Upper lobe of right lung (tissue), 1 donor: ENCODE measurements at places on chromosomes 2 and 18. TPM values are rescaled to one million over a fixed set of nuclear protein-coding genes. Genes with fewer than 3 reads are reported as not detected.

DNA sequence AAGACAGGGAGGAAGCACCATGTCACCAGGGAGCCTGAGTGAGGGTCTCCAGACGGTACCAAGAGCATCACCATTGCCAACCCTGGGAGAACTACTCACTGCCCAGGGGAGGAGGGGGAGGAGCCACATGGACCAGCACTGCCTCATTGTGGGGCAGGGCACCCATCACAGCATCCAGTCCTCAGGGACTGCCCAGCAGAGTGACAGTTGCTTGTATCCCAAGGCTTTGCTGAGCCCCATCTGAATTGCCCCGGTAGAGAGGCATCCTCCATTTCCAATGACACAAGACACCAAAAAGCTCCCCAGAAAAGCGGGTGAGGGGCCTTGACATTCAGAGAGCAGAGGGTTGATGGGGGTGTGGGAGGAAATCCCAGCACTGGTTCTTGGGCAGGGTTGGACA lies 6.8 kb upstream of the CIB4 start:
- DNase-seq, result peak; percentile 19

DNA sequence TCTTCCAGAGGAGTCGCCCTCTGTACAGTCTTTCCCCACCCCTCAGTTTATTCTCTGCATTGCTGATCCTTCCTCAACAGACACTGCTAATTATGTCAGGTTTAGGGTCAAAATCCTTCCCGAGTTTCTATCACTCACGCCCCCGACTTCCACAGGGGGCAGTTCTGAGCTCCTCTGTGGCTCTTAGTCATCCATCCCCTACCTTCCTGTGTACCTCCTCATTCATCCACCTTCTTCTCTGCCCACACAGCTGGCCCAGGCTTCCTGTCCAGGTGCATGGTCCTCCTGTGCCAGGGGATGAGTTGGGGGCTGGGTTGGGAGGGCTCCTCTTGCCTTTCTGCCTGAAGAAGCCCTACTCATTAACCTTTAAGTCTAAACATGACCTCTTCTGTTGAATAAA lies 202.9 kb downstream of the ARL4C start:
- DNase-seq, result no peak

GRCh38 chr18:36451454-36452251 lies 154.1 kb downstream of the FHOD3 start:
- DNase-seq, result no peak

DNA sequence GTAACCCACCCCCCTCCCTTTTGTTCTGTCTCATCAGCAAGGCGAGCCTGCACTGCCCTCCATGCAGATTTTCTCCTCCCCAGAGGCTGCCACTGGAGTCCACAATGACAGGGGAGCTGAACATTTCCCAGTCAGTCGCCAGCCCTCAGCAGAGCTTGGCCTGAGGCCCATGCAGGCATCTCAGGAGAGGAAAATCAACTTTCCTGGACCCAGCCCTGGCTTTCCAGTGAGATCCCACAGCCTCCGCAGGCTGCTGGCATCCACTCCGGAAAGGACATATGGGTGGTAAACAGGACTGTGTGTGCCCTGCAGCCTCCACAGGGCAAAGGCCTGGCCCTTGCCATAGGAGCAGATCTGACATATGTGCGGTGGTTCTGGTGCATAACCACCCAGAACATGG lies 253.8 kb downstream of the TNS1 start:
- DNase-seq, result no peak

DNA sequence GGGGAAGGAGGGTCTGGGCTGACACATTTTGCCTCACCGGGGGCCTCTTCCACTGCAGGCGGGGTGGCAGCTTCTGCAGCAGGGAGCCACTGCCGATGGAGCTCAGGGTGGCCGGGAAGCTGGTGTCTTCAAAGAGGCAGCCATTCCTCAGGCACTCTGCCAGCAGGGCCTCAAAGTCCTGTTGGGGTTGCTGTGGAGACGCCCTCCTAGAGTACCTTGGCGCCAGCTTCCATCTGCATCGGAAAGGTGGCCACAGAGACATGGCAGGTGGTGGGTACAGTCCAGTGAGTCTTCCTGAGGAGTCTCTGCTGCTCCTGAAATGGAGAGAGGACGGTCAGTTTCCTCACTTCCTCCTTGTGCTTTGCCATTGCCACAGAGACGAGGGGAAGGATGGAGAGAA lies 12.1 kb downstream of the CAPN14 start:
- no peak for DNase-seq

GRCh38 chr2:229090225-229090624 lies 180.9 kb downstream of the PID1 start:
- DNase-seq, result no peak

- no peak for DNase-seq
These were observed 190.8 kb upstream of the PARD3B start for GRCh38 chr2:204354442-204354856.

- no peak for DNase-seq
These were observed 20.1 kb downstream of the IL1RL1 start for GRCh38 chr2:102331311-102331980.

DNA sequence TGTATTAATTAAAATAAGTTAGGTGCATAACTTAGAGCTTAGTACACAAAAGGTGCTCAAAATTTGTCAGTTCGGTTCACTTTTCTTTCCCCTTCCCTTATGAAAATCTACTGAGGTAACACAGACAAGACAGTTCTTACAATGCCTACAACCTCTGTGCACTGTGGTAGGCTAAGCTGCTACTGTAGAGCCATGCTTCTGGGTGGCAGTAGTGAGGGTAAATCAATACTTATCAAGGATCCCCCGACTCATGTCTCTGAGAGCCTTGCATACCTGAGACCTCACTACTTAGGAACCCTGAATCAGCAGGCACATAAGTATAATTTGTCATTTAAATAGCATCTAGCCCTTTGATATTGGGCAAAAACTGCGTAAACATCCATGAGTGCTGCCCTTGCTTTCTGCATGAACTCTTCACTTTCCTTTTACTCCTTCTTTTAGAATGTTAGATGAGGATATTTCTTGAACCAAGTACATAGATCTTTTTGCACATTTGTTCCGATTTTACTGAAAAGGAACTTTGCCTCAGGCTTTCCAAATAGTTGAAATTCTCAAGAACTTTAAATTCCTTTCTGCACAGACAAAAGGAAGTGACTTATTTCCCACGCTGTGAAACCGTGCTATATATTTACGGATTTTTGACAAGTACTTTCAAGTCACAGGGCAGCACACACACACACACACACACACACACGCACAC lies 234.4 kb downstream of the TRIB2 start:
- DNase-seq, result no peak

DNA sequence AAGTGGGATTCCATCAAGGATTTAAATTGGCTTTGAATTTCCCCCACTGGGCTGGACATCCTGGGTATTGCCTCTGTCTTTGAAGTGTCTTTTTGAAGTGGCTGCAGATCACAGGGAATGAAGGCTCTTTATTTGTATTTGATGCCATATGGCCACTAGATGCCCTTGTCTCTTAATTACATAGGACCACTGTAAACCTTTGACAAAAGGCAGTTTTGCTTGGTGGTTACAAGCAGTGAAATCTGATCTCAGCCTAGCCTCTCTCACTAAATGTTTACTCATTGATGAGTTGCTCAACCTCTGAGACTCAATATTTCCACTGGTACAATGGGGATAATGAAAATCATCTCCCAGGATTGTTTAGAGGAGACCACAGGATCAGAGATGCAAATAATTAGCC lies 102.2 kb downstream of the INSIG2 start:
- DNase-seq, result no peak

DNA sequence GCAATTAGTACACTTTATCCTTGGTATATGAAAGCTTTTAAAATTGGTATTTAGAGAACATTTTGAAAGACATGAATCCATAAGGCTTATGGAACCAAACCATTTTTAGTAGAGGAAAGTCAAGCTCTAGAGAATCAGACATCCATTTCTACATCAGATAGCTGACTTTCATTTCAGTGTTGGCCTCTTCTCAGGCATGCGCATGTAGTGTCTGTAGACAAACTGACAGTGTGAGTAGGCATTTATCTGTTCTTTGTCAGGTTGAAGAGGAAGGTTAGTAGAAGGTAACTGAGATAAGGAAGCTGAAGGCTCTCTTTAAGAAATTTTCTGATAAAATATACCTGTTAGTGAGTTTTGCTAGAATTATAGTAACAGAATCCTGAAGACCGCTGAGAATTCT lies 221.9 kb upstream of the SIX3 start:
- no peak for DNase-seq

- no peak for DNase-seq
These were observed 455 bp downstream of the C18orf32 start for GRCh38 chr18:49486606-49486952.

- no peak for DNase-seq
These were observed 17.3 kb downstream of the CHCHD5 start for GRCh38 chr2:112601754-112602153.

- no peak for DNase-seq
These were observed 405 bp downstream of the CASP10 start for GRCh38 chr2:201183365-201183727.

- DNase-seq, result no peak
These were observed 220.9 kb downstream of the ATAD2B start for GRCh38 chr2:23705771-23706612.

- DNase-seq, result peak; percentile 94
These were observed at the start of gene LGALSL for GRCh38 chr2:64453770-64454385. Gene LGALSL, plus strand, starts transcription at chr2:64454162. Its CDS starts 384 bp downstream, at chr2:64454546.

DNA sequence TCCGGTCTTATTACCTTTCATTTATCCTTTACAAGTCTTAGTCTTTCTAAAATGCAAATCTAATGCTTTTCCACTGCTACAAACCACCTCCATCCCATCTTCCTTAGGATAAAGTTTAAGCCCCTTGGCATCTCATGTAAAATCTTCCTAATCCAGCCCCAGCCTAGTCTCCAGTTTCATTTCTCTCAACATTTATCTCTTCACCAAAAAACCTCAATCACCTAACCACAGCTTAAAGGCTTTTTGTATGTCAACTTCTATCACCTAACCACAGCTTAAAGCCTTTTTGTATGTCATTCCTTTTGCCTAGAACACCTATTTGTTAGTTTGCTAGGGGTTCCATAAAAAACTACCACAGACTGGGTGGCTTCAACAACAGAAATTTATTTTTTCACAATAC lies 4.2 kb downstream of the TRAK2 start:
- DNase-seq, result no peak

- DNase-seq, result no peak
These were observed 7.2 kb upstream of the TSN start for GRCh38 chr2:121748202-121748601.

GRCh38 chr2:189350540-189351209 lies 90.6 kb upstream of the WDR75 start:
- no peak for DNase-seq

GRCh38 chr18:23982155-23983079 lies 32.1 kb upstream of the TTC39C start:
- DNase-seq, result no peak

GRCh38 chr2:20023688-20024087 lies 11.2 kb upstream of the MATN3 start:
- no peak for DNase-seq

DNA sequence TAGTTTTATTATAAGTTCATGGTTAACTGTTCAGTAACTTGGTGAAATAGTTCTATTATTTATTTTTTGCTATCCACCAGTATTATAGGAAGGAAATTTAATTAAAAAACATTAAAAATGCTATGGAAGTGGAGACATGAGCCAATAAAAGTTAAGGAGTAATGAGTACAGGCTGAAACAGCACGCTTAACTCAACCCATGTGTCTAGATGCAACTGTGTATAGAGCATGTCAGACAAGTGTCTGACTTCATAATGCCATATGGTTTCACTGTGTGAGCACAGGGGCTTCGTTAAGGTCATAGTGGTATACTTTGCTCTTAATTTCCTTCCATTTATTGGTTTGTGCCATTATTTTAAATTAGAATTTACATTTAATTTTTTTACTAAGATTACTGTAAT lies 566.8 kb upstream of the NRP2 start:
- DNase-seq, result no peak

GRCh38 chr2:95376311-95377215 lies 25.9 kb upstream of the FAHD2A start:
- DNase-seq, result peak; percentile 51

- no peak for DNase-seq
These were observed 63.6 kb upstream of the SIX2 start for GRCh38 chr2:45072862-45073237.

- DNase-seq, result no peak
These were observed 266.3 kb upstream of the SLC14A2 start for GRCh38 chr18:45349019-45349418.

GRCh38 chr18:24475926-24476589 lies 15.6 kb downstream of the HRH4 start:
- DNase-seq, result no peak

DNA sequence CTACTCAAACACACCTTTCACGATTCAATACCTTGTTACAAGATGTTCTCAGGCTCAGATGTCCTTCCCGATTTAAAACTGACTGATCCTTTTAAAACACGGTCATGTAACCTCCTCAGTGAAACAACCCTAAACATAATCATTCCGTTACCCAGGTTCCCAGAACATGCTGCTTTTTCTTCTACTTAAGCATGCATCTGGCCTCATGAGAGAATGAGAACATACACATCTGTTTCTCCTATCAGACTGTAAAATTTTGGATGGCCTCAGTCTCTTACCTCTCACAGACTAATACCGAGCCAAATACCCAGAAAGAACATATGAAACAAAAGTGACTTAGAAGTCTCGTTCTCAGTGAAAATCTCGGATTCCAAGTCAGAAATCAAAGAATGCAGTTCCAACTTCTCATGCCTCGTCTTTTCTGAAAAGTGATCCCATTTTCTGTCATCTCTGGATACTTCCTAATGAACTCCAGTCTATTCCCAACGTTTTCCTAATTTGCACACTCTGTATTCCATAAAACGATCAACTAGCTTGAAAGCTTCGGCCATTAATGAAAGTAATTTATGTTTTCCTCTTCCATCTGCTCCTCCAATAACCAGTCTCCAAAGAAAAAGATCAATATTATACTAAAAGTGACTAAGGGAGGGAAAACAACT lies 919 bp downstream of the SF3B1 start:
- no peak for DNase-seq

- DNase-seq, result no peak
These were observed 76.2 kb upstream of the ZNF532 start for GRCh38 chr18:58788470-58788869.

GRCh38 chr2:216548901-216549331 lies 50.3 kb downstream of the RPL37A start:
- DNase-seq, result no peak

- no peak for DNase-seq
These were observed 33.1 kb upstream of the REG3G start for GRCh38 chr2:78992451-78992806.

- DNase-seq, result no peak
These were observed 206.5 kb upstream of the NT5C1B start for GRCh38 chr2:18795906-18796305.

- no peak for DNase-seq
These were observed 5.7 kb downstream of the GPATCH11 start for GRCh38 chr2:37090019-37090477.

- DNase-seq, result no peak
These were observed 880.4 kb downstream of the TRIB2 start for GRCh38 chr2:13597176-13597575.

GRCh38 chr2:191789796-191790195 lies 57.1 kb downstream of the CAVIN2 start:
- DNase-seq, result no peak

The SP5 gene
- 2.5 TPM for total RNA-seq

The HOXD1 gene
- total RNA-seq, result 4.1 TPM

The C18orf32 gene
- 53.2 TPM for total RNA-seq

The CXCR4 gene
- total RNA-seq, result 45.2 TPM

The SH2D6 gene
- 1.0 TPM for total RNA-seq

The BMP10 gene
- 1.4 TPM for total RNA-seq

The SLC66A3 gene
- total RNA-seq, result 21.2 TPM

The KCNE4 gene
- 0.61 TPM for total RNA-seq

The CROCC2 gene
- 0.26 TPM for total RNA-seq

The DNAJC27 gene
- total RNA-seq, result 7.5 TPM

The ASPRV1 gene
- 2.1 TPM for total RNA-seq

The LAMA1 gene
- total RNA-seq, result 1.4 TPM

The CPLX4 gene
- total RNA-seq, result not detected

The APOB gene
- 0.49 TPM for total RNA-seq

The KYNU gene
- total RNA-seq, result 34.5 TPM
